H9 (cell line): ENCODE measurements at places on chromosomes 1 and 21.

GRCh38 chr1:160605205-160605604 lies 25.9 kb upstream of the CD84 start:
- no peak for DNase-seq

- DNase-seq: no peak
These were observed 865 bp upstream of the PTPN22 start for GRCh38 chr1:113872219-113872935.

DNA sequence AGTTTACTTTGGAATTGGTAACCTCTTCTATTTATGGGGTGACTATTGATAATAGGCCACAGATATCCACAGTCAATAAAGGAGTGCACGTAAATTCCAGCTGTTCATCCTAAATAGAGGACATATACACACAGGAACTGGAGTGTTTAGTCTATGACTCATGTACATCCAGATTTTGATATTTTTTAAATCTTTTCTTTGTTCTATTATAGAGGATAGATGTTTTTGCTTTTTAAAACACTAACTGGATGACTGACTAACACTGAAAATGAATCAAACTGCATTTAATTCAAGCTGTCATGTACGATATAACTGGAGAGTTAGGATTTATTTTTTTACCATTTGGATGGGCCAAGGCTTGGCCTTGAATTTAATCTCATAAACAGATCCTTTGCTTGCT lies 45.9 kb downstream of the RGL1 start:
- DNase-seq: no peak

GRCh38 chr1:158989424-158989823 lies 20.3 kb upstream of the IFI16 start:
- no peak for DNase-seq

- DNase-seq: no peak
These were observed 81.4 kb downstream of the VAV3 start for GRCh38 chr1:107883562-107883961.
